SW 1271 (cell line): ENCODE measurements at places on chromosomes 5 and 9.

DNA sequence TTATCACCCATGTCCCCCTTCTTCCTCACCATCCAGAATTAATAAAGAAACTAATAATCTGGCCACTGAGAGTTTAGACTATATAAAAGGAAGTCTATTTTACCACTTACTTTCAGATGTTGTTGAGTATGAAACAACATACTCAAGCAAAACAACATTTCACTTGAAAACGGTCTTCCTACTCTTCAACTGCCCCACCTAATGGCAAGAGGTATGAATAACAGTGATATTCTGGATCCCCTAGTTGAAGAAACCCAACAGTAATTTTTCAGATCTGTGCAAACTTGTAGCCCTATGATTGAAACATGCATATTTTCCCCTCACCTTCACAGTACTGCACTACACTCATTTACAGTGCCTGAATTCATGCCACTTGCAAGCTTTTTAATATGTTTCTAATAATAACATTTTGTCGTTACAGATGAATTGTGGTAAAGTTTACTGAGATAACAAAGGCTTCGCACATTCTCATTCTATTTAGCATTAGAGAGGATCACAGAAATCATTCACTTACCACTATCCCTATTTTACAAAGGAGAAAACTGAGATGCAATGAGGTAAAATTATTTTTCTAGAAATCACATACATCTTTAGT lies 267.9 kb upstream of the PDE4D start:
- DNase-seq, result peak; percentile 31

DNA sequence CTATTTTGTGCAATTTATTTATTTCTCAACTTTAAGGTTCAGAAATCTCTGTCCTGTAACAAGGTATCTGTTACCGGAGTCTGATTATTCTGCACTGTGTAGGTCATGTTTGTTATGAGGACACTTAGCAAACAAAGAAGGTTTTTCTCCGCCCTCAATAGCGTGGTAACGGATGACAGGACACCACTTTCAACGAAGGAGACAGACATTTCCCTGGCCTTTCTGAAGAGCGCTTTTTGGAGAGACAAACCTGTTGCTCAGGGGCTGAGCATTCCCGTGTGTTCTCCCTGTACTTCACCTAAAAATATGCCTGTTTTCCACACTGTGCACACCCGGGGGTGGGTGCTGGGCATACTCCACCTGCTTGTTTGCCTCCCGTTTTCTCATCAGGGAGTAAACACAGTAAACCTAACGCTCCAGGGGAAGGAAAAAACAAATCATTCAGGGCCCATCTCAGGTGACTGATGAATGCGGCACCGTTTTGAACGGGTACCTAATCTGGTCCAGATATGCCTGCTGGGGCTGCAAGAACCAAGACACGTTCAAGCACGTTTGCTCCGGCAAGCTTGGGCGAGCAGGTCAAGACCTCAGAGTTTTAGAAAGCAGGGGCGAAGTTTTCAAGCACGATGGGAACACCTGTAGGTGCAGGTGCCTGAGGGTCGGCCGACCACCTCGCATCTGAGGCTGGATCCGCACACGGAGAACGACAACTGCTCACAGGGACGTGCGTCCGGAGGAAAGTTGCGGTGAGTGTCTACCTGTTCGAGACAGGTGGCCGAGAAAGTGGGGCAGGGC lies 859 bp downstream of the RETREG1 start:
- no peak for DNase-seq

DNA sequence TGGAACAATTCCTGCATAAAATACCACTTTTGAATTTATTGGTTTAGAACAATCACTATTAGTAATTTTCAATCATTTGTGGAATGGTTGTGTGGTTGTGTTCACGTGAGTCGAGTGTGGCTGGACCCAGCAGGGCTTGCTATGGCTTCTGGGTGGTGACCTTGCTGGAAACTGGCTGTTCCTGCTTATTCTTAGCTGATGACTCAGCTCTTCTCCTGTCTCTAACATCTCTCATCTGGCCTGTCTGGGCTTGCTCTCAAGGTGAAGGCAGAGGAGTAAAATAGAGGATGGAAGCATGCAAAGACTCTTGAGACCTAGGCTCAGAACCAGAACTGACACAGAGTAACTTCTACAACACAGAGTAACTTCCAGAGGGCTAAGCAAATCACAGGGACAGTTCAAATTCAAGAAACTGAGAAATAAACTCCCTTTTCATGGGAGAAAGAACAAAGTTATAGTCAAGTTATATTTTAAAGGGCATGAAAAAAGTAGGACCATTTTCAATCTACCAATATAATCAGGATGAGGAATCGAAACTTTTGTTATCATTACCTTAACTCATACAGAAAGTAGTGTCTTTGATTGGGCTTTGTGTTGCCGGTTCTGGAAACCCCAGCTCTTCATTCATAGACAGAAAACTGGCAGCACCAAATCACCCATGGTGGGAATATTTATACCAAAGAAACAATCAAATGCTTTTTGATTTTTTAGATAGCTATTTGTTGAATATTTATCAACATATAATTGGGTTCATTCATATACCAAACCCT lies 665.1 kb downstream of the CDH18 start:
- DNase-seq, result no peak

- DNase-seq, result no peak
These were observed 254.6 kb upstream of the PIK3R1 start for GRCh38 chr5:67960939-67961338.

GRCh38 chr9:35649431-35650340 lies 1.0 kb downstream of the SIT1 start:
- no peak for DNase-seq

- DNase-seq, result no peak
These were observed 15.3 kb upstream of the SYNPO start for GRCh38 chr5:150625164-150625535.

DNA sequence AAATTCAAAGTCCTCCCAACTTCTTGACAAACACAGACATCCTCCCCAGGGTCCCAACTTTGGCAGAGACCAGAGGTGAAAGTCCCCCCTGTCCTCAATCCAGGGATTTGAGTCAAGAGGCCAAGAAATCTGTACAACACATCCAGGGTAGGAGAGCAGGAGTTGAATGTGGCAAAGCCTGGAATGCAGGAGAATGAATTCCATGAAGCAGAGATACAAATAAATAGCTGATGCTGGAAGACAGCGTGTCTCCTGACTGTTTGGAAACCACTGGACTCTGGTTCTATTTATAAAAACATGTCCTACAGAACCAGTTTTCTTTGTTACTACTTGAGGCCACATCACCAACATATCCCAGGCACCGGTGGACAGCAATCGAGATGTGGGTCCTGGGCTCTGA lies 43.7 kb upstream of the SLIT3 start:
- DNase-seq, result no peak

GRCh38 chr5:38541174-38541725 lies 15.2 kb downstream of the LIFR start:
- DNase-seq, result no peak

- DNase-seq, result peak; percentile 66
These were observed 173.7 kb upstream of the POU5F2 start for GRCh38 chr5:93915142-93915553.

- DNase-seq, result peak; percentile 36
These were observed 47.1 kb upstream of the MATR3 start for GRCh38 chr5:139246394-139246793.

- DNase-seq, result no peak
These were observed 10.5 kb downstream of the ADGRV1 start for GRCh38 chr5:90569084-90569483.

DNA sequence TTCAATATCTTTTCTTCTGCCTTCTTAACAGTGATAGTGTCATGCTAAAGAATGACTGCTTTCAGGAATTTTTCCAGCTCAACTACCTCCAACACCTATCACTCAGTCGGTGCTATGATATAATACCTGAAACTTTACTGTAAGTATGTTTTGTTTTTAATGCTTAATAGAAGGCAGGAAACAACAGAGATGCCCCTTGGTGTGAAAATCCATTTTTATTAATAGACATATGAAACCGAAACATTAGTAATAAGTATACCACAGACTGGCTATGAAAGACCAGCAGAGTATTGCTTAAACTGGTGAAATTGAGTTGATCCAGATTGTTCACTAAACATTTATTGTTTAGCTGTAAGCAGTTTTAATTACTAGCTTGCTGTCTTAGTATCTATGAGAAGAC lies 25.2 kb downstream of the SKP2 start:
- DNase-seq, result no peak

- no peak for DNase-seq
These were observed 49.1 kb downstream of the NIPAL4 start for GRCh38 chr5:157509093-157509492.

GRCh38 chr5:71744009-71744790 lies 25.1 kb downstream of the CARTPT start:
- DNase-seq, result no peak

- no peak for DNase-seq
These were observed 110.4 kb upstream of the SARDH start for GRCh38 chr9:133848471-133849109.

DNA sequence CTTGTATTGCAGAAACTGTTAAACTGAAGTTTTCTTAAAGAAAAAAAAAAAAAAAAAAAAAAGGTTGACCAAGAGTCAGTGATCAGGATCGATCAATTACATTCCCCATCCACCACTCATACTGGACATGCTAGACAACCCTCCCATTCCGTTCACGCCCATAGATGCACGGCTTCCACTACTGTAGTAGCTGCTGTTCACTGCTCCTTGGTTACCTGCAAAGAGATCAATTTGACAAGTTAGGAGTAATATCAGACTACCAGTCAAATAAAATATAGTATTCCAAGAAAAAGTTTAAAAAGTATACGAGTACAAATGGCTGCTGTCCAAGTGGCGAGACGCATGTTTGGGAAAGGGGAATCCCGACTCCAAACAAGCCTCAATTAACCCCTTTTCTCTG lies 8.7 kb downstream of the HNRNPH1 start:
- no peak for DNase-seq

DNA sequence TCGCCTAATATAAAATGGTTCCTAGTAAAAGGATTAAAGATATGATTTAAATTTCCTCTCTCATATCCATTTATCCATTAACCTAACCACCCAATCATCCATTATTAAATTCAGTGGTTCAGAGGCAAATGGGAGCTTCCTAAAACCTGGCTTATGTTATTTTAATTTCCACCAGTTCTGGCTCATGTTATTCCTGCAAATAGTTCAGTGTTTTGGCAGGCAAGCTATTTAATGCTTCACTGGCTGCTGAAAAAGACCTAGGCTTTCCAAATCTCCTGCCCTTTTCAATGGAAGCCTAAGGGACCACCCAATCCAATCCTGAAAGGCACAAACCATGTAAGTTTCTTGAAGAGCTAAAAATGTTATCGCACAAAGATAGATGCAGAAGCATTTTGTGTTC lies 52.3 kb downstream of the POC5 start:
- DNase-seq, result no peak

DNA sequence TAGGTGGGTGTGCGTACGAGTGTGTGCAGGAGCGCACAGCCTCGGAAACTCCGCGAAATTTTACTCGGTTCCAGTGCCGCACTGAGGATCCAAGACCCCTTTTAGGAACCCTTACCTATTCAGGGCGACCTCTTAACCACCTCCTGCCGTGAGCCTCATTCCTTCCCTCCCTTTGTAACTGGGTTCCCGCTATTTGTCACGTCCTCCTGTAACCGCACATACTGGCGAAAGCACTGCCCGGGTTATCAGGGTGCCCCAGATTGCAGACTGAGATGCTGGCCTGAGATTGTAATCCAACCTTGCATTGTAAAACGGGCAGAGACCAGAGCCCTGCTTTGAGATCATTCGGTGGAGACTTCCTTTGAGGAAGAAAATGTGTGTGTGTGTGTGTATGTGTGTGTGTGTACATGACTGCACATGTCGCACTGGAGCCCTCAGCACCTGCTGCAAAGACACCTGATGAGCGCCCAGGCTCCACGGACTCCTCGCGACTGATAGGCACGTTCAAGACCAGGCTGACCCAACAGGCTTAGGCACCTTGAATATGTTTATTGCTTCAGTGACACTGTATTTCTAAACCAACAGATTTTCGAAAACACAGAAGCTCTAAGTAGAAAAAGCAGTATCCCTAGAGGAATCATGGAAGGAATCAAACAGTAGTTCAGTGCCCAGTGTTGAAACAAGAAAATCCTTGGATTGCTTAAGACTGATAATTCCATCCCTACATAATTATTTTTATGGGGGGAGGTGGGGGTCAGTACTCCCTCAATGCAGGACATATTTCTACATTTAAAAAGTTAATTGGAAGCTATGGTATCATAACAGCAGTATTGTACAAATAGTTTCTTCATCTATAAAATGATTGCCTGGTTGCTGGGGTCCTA lies 86.5 kb upstream of the TNFAIP8 start:
- DNase-seq, result peak; percentile 32

GRCh38 chr9:83336706-83337105 lies 201.5 kb downstream of the FRMD3 start:
- no peak for DNase-seq

DNA sequence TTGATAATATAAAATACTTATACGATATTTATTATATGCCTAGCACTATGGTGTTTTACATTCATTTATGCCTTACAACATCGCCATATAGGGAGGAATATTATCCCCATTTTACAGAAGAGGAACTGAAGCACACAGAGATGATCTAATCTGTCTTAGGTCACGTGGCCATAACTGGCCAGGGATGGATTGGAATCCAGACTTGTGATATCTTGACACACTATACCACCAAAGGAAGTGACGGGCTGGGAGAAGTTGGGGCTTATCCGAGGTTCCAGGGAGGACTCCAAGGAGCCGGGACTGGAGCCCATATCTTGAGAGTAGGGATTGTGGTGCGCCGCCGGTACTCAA lies 129.8 kb downstream of the TMEM174 start:
- DNase-seq, result no peak
